ENCODE measurements at places on chromosomes 12 and 14.
A peak's percentile ranks its signal among the peaks of the same experiment; 100 is the strongest.

GRCh38 chr12:34290381-34290995, 268.2 kb downstream of the ALG10 start:
- DNase-seq: peak; percentile 58

- peak; percentile 50 for DNase-seq
Observed at GRCh38 chr14:105854600-105855245, 328.3 kb downstream of the TMEM121 start.

DNA sequence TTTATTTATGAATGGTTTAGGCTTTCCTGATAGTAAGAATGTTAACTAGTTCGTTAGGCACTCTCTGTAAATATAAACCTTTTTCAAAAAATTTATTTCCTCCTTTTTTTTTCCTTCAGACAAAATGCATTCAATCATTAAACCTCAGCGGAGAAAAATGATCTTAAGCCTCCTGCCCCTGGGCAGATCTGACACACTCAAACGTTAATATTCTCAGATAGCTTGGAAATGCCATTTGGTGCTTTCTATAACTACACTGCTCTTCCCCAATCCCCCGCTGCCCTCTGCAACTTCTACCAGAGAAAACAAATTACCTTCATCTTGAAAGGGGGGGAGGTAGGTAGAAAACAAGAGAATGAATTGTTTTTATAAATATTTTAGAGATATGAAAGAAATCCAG, 521.2 kb downstream of the MED13L start:
- no peak for DNase-seq

- DNase-seq: no peak
Observed at GRCh38 chr14:53938136-53938837, 18.3 kb downstream of the BMP4 start.

DNA sequence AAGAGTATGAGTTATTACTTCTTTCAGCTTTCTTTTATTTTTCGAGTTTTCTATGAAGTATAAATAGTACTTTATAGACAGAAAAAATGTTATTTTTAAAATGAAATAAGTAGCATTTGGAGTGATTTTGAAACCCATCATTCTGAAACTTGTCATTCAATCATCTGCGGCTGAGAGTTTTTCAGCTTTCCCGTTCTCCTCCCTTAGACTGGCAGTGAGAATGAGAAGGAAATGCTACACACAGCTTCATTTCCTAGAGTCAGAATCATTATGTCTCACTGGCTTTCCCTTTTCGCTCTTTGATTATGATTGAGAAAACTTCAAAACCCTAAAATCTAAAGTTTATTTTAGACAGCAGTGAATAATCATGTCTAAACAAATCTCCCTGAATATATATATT, 33.7 kb upstream of the GNPNAT1 start:
- no peak for DNase-seq

DNA sequence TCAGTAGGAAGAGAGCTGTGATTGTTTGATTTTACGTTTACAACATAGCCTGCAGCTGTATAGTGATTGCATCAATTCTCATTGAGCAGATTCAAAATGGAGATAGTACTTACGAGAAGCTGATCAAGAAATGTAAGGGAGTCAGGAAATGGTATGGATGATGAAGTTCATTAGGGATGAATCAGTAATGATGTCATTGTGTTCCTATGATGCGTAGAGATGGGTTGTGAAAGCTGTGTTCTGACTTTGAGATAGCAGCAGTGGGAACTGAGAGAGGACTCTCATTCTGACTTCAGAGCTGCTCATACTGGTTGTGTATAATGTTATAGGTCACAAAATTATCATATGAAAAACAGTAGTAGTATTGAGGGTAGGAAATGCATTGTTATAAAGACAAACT, 44.0 kb downstream of the TTLL5 start:
- DNase-seq: no peak

DNA sequence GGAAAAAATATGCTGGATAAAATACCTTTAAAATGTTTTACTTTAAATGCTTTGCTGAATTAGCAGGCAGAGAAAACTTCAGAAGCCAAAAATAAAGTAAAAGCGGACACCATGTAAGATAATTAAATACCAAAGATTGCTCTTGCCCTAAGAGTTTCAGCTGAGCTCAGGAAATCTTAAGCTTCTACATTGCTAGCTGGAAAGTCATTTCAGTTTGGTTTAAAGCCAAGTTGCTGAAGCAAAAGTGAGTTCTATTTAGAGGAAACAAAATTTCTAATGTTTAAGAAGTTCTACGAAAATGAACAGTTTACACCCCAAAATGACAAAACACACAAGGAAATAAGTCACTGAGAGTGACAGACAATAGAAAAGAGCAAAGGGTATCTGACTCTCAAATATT, 310.0 kb downstream of the ADAMTS20 start:
- no peak for DNase-seq

- DNase-seq: no peak
Observed at GRCh38 chr14:59425322-59425935, 39.8 kb downstream of the GPR135 start.

- DNase-seq: no peak
Observed at GRCh38 chr12:90058704-90059103, 350.1 kb upstream of the ATP2B1 start.

DNA sequence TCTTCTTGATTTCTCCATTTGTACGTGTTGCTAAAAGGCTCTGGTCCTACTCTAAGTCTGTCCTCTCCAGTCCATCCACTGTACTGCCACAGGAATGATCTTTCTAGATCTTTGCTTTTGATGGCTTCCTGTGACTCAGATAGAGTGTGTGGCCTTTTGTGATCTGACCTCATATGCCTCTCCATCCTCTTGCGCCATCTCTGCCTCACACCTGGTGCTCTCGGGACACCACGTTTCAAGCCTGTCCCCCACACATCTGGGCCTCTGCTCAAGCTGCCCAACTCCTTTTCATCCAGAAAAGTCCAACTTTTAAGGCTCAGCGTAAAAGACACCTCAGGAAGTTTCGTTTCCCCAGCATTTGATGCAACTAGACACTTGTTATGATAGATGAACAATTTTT, 39.0 kb downstream of the DCAF4 start:
- DNase-seq: no peak

DNA sequence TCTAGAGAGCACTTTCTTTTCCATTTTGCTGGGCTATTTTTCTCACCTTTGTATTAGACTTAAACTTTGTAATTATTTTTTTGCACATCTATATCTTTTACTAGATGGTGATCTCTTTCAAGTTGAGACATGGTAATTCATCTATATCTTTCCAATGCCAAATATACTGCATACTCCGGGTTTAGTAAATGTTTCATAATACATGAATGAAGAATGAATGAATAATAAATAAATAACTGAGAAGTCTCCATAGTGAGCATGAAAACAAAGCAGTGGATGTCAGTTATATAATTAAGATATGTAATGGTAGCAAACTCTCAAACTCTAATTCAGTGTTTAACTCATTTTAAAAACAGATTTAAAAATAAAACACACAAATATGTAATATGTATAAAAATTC, 342.5 kb upstream of the KITLG start:
- DNase-seq: no peak

DNA sequence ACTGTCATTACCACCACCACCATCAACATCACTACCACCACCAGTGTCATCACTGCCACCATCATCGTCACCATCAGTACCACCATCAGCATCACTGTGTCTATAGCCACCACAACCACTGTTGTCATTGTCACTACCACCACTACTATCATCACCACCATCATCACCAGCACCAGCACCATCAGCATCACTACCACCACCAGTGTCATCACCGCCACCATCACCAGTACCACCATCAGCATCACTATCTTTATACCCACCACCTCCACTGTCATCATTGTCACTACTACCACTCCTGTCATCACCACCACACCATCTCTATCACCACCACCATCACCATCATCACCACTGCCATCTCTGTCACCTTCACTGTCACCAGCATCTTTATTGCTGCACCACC, 60.6 kb downstream of the BEGAIN start:
- DNase-seq: peak; percentile 70

- peak; percentile 82 for DNase-seq
Observed at GRCh38 chr12:131608740-131609690, 101.9 kb upstream of the SFSWAP start.

- DNase-seq: no peak
Observed at GRCh38 chr12:11624116-11624515, 25.4 kb upstream of the ETV6 start.

GRCh38 chr14:32933629-32934072, 5.0 kb upstream of the NPAS3 start:
- DNase-seq: no peak

DNA sequence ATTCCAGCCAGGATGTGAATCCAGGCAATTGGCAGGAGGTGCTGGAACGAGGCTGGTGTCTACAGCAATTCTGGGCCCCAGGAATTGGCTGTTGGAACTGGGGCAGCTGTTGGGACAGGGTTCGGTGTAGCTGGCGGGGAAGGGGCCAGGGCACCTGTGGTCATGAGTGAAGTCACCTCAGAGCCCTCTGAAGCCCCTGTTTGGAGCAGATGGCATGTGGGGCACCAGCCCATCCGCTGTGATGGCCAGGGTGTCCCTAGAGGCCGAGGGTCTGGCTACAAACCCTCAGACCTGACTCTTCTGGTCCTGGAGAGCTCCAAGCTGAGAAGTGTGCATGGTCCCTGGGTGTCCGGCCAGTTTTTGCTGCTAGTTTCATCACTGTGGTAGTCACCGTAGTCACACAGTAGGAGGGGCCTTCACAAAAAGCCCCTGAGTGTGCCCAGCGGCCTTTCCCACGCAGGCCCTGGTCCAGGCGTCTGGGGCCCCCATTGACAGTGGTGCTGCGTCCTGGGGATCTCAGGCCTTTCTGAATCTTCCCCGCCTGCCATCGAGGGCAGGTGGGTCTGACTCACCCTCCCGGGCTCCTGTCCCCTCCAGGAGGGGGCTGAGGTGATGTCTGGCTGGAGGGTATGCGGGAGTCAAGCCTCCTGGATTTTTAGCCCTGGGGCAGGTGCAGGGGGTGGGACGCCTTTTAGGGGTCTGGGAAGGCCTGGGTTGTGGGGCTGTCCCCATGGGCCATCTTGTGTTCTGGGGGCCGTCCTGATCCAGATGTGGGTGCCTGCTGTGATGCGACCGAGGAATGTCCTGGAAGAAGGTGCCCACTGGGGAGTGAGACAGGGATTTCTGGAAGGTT, 368.0 kb downstream of the TMEM121 start:
- peak; percentile 66 for DNase-seq

- no peak for DNase-seq
Observed at GRCh38 chr14:20606190-20606901, 15.2 kb upstream of the RNASE12 start.

- DNase-seq: no peak
Observed at GRCh38 chr12:54863948-54864618, 9.8 kb downstream of the MUCL1 start.

DNA sequence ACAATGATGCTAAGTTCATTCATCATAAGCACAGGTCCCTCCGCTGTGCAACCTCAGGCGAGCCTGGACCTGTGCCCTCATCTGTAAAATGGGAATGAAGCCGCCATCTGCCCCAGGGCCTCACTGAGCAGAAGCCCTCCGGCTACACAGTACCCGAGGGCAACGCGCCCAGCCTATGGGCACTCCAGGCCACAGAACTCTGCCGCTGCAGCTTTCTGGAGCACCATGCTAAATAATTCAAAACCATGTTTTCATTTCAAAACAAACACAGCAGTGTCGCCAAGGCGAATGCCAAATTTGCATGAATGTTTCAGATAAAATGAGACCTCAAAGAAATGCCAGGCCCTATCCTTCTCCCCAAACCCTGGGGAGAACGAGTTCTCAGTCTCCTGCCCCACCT, 4.0 kb downstream of the NCOR2 start:
- no peak for DNase-seq

DNA sequence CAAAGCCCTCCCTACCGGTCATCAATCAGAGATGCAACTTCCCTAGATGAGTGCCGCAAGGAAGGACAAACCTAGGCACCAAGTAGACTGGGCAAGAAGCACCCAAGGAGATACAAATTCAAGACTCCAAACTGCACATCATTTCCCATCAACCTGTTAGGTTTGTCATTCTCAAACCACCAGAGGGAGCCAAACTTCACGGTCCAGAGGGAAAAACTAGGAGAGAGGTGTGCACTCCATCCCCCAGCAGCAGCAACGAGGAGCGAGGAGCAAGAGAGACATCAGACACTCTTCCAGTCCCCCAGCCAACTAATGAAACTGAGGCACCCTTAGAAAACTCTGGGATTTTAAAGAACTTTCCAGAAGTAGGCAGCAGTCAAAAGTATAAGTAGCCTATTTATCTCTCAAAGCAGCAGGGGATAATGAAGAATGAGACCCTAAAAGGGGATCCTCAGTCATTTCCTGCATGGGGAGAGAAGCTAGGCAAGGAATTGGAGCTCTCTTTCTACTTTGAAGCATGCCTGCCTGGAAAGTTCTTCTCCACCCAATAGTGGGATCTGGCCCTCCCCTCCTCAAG, 37.0 kb upstream of the NT5DC3 start:
- DNase-seq: no peak

DNA sequence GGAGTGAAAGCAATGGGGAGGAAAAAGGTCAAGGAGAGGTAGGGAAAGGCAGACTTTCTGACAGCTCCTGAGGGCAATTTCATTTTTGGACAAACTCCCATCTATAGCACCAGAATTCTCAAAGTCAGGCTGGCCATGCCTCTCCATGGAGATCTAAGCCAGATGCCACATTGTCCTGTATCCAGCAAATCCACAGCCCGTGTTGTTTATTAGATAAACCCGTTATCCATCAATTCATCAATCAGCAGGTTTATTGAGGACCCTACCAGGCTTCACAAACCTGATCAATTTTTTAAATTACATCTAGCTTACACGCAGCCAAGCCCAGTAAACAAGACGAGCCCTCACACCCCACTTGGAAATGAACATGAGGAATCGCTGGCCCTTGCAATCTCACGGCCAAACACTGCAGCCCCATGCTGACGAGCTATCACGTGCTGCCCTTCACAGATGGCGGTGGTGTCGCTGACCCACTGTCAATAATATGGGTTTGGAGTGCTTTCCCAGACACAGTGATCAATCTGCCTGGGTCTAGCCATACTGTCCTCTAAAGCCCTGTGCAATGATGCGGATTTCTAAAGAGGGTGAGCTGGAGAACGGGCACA, 332.9 kb downstream of the DPF3 start:
- no peak for DNase-seq

DNA sequence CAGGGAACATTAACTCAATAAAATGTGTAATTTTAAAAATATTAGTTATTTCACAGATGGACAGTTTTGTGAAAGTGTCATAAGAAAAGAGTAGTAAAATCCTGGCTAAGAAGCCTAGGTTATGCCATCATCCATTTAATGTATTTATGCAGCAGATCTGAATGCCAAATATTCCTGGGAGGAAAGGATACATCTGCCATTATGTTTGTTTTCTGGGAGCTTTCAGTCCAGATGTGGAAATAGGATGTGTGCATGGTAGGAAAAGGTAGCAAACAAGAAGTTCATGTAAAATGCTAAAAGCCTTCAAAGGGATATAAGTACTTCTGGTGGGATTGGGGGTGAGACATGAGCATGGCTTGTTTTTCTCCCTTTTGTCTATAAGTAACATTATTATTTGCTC, 27.0 kb upstream of the CLEC14A start:
- DNase-seq: no peak

GRCh38 chr14:78512021-78512420, 341.8 kb downstream of the NRXN3 start:
- DNase-seq: no peak

GRCh38 chr14:97106609-97107008, 309.4 kb downstream of the VRK1 start:
- DNase-seq: no peak

GRCh38 chr14:104798300-104799243, 2.3 kb upstream of the ZBTB42 start:
- DNase-seq: no peak

All from suprapubic skin (tissue), 4 donors.